ENCODE measurements at places on chromosomes 5 and 9.

DNA sequence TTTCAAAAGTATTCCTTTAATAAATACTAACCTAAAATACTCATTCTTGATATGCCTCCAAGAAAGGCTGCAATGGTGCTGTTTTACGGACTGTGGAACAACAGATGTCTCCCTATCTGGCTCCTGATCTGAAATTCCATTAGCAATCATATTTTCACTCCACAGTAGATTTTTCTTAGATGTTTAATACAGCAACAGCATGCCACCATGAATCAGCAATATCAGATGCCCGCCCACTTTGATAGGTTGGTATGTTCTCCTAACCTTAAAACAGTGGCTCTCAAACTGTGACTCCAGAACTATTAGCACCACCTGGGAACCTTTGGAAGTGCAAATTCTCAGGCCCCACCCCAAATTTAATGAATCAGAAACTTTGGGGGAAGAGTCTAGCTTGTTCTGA is 110.2 kb downstream of the MLLT3 start:
- DNase-seq: no peak

GRCh38 chr9:83396813-83397212 is 141.4 kb downstream of the FRMD3 start:
- no peak for DNase-seq

GRCh38 chr9:76643399-76644117 is 120.7 kb upstream of the PCA3 start:
- no peak for DNase-seq

DNA sequence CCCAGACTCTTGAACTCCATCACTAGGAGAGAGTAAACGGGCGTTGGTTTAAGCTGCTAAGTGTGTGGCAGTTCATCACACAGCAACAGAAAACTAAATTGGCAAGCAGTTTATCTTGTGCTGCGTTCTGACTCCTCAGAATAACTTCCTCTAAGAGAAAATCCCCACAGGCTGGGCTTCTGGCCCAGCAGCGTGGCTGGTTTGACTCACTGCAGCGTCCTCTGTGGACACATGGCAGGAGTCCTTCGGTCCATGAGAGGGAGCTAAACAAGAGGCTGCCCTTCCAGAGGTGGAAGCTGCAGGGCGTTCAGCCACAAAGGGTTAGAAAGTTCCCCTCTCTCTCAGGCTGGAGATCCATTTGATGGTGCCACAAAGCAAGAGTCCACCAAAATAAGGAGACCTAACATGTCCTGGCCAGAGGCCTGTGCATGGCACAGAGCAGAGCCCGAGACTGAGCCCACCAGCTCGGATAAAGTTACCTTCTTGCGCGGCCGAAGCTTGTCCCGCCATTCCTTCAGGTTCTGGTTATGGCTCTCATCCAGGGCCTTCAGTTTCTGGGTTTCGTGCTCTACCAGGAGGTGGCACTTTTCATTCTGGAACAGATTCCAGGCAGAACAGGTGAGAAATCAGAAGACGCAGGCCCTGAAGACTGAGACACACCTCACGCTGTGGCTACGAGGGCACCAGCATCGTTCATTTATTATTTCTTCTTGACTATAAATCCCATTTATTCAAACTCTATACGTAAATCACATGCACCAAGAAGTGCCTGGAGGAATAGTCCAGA is 46.2 kb upstream of the FBXW11 start:
- no peak for DNase-seq

DNA sequence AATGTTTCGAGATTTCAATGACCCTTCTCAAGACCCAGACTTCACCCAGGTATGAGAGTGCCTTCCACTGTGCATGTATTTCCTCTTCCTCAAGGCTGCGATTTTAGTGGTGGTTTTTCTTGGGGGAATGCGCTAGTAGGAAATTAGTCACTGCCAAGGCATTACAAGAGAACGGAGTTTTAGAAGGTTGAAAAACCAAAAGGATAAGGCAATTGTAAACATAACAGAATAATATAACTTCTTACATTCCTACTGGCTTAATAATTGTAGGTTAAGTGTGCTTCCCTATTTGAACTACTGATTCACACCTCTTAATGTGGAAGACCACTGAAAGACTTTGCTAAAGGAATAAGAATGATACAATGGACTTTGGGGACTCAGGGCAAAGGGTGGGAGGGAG is 38.9 kb downstream of the ACO1 start:
- no peak for DNase-seq

GRCh38 chr5:171444582-171444981 is 25.1 kb downstream of the FGF18 start:
- no peak for DNase-seq

DNA sequence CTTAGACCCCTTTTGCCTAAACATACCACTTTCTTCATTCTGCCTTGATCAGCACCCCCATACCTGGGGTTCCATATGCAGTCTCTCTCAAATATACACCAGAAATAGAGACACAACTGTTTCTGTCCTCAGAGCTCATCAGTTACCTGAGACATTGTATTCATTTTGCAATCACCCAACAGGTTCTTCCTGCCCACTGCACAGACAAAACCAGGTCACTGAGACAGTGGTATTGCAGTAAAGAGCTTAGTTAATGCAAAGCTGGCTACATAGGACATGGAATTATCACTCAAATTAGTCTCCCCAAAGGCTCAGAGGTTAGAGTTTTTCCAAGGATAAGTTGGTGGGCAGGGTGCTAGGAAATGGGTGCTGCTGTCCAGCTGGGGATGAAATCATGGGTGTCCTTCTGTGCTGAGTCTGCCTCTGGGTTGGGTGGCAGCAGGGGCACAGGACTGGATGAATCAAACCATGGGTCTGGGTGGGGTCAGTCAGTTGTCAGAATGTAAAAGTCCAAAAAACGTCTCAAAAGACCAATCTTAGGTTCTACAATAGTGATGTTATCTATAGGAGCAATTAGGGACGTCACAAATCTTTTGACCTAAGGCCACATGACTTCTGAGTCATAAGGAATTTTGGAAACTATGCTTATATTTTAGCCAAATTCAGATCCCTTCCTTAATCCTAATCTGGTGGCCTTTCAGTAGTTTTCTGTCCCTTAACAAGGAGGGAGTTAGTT is 41.0 kb downstream of the KCNV2 start:
- no peak for DNase-seq

DNA sequence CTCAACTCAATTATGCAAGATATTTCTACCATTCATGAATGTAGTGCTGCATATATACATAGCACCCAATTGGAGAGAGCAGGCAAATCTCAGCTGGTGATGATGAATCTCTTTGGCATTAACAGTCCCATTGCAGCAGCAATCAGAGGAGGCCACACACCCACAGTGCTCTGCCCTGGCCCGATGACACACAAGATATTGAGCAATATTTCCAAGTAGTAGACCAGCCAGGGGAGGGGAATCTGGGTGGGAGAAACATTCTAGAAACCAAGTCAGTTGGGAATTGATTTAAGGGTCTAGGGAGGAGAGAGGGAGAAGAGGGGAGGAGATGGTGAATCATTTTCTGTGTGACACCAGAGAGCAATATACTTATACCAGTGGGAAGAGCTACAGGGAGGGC is 14.9 kb upstream of the C5orf63 start:
- DNase-seq: no peak

DNA sequence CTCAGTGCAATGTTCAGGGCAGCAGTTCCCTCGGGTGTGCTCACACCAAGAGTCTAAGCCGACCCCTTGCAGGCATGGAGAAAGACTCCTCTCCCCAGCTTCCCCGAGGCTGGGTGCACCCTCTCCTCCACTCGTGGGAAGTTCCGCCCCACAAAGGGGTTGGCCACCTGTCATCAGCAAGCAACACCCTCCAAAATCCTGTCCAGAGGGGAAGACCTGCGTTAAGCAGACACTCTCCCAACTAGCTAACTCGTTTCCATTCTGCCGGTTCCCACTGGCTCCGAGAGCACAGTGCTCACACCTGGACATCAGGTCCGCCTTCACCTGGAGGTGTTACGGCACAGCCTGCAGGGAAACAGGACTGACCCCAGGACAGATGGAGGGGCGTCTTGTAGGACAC is 117.9 kb upstream of the IRX4 start:
- DNase-seq: no peak

DNA sequence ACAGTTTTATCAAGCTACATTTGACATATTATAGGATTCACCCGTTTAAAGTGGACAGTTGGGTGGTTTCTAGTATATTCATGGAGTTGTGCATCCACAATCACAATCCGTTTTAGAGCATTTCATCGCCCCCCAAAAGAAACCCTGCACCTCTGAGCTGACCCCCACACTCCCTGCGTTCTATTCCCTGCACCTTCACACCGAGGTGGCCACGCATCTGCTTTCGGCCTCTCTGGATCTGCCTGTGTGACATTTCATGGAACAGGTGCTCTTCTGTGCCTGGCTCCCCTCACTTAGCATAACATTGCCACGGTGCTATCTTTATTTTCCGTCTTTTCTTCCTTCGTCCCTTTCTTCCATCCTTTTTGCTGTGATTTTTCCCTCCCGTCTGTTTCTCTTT is 32.7 kb downstream of the HRH2 start:
- DNase-seq: no peak

GRCh38 chr9:128225770-128226411 is 22.7 kb downstream of the DNM1 start:
- DNase-seq: no peak

DNA sequence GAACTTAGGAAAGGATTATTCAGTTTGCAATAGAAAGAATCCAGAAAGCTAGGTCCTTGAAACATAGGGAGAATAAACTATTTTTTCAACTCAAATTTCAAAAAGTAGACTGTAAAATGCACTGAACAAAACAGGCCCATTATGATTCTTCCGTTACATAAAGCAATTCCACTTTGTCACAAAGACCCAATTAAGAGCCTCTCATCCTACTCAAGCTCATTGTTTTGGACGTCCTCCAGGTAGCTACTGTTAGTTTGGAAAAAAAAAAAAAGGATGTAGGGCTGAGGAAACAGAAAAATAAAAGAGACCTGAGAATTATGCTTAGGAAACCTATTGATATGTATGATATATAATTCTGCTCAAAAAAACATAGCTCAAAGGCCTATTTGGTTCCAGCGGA is 74.0 kb downstream of the DIRAS2 start:
- DNase-seq: no peak

DNA sequence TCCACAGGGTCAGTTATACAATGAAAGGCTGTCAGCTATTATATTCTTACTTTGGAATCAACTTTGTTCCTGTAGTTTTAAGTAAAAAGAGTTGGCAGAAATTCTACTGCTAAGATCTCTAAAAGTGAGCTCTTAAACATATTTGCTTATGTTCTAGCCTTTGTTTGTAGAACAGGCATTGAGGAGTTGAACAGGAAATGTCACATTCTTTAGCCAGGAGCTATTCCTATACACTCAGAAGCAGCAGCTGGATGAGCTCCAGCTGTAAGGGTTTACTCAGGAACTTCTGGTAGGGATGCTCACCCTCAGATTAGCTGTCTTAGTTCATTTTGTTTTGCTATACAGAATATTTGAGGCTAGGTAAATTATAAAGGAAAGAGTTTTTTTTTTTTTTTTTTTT is 22.4 kb upstream of the SPINK14 start:
- DNase-seq: peak; percentile 43

DNA sequence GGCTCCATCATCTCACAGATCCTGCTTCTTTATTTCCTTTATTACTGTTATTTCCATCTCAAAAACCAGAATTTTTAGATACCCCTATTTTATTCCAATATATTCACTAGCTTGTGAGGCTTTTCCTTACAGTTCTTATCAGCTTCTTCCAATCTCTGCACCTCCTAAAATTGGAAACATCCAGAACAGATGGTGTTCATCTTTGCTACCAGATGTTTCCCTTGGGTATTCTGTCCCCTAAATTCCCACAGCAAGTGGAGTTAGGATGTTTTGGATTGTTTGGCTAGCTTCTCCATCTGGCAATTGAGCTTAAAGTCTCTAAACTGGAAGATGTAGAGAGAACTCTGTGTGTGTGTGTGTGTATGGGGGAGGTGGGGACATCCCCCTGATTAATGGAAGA is 580.4 kb downstream of the DTWD2 start:
- no peak for DNase-seq

DNA sequence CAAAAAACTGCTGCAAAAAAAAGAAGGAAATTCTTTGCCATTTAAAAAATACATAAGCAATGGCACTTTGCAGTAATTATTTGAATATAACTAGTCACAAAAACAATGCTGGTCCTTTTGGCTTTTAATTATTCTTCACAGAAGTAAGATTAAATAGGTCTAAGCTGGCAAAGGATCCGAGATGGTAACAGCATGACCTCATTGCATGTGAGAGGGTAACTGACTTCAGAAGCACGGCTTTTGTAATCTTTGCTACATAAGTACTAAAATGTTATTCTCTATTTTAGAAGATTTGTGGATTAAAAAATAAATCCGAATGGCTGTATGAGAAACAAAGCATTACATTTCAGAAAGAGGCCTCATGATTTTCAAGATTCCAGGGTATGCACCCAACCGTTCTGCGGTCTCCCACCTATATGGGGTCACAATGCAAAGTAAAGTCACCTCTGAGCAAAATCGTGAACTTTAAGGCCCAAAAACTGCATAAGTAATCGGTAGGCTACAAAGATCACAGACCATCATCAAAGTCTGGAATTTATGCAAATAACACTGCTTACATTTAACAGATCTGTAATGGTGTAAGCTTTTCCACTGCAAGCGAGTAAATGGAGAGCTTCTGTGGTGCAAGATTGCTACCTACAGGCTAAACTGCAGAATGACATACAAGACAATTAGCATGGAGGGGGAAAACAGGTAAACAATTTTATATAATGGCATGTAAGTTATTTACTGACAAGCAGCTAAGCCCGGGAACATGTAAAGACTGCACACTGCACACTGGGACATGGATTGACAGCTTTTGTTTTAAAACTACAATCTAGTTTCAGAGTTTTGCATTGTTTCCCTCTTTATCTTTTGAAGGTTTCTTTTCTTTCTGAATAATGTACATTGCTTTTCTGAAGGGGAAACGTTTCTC is 231.6 kb downstream of the SLF1 start:
- DNase-seq: no peak

DNA sequence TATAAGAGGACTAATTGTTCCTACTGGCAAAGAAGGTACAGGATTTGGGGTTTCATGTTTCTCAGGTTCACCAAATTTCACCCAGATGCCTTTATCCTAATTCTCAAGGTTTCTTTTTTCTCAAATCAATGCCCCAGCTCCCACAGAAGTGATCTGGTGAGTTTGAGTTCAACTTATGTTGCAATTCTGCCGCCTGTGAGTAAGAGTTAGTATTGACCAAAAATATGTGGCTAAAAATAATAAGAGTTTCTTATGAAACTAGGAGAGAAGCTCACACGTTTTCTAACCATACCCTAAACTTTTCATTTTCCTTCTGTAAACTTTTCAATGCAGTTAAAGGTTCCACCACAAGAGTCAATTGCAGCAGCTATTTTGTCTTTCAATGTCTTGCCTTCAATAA is 15.1 kb downstream of the SLCO6A1 start:
- no peak for DNase-seq

GRCh38 chr9:21919377-21920362 is 74.5 kb downstream of the CDKN2A start:
- DNase-seq: no peak

Measured in urinary bladder (tissue), 4 donors.